Tracheal epithelial cell (primary cell): ENCODE measurements at places on chromosomes 5 and 9. TPM values are rescaled to one million over a fixed set of nuclear protein-coding genes. Genes with fewer than 3 reads are reported as not detected.

Gene NME5
- 1.7 and 2.8 TPM in 2 replicates for total RNA-seq

Gene GFI1B
- total RNA-seq: not detected in 2 replicates

Gene CCDC183
- total RNA-seq: 0.43 TPM in 1 of 2 replicates, not detected in the other

Gene ZNF608
- total RNA-seq: 6.2 and 13.3 TPM in 2 replicates

Gene TMEM174
- not detected in 2 replicates for total RNA-seq

Gene SH3TC2
- total RNA-seq: 2.3 and 7.2 TPM in 2 replicates

Gene IFNA21
- total RNA-seq: not detected in 2 replicates

Gene SLC34A1
- total RNA-seq: 0.43 TPM in 1 of 2 replicates, not detected in the other

Gene TMEM245
- 40.0 and 47.1 TPM in 2 replicates for total RNA-seq

Gene PDGFRB
- total RNA-seq: under 0.01 and 0.24 TPM in 2 replicates
